ENCODE measurements at places on chromosomes 4 and X.

GRCh38 chrX:44970709-44971108 lies 97.7 kb downstream of the KDM6A start:
- no peak for DNase-seq

GRCh38 chrX:15721911-15722310 lies 16.2 kb upstream of the CA5B start:
- DNase-seq: peak; percentile 11

GRCh38 chrX:102345916-102346315 lies 93.9 kb downstream of the NXF2B start:
- peak; percentile 13 for DNase-seq

- no peak for DNase-seq
Observed at GRCh38 chr4:86100539-86101215, 259.2 kb downstream of the MAPK10 start.

GRCh38 chrX:6667048-6667768 lies 132.3 kb upstream of the VCX3A start:
- DNase-seq: no peak

GRCh38 chrX:37474478-37474877 lies 97.0 kb upstream of the LANCL3 start:
- no peak for DNase-seq

- no peak for DNase-seq
Observed at GRCh38 chr4:10015140-10015753, 6.0 kb downstream of the SLC2A9 start.

DNA sequence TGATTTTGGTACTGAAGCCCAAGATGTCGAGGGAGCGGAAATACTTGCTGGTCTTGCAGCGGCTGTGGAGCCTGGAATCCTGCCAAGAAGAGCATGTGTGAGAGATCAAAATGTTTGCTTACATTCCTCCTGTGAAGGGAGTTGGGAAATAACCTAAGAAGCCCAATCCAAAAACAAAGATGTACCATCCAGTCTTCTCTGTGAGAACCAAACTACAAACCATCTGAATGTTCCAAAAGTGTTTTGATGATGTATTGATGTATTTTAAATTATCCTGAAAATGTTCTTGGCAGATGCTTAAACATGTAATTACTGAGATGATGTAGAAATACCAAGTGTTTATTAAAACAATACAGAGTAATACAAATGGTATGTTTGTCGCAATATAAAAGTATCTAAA lies 10.1 kb upstream of the ADH1A start:
- DNase-seq: peak; percentile 86

GRCh38 chr4:130486186-130486585 lies 1390.2 kb downstream of the C4orf33 start:
- no peak for DNase-seq

- DNase-seq: no peak
Observed at GRCh38 chr4:169675825-169676224, 55.4 kb downstream of the CLCN3 start.

DNA sequence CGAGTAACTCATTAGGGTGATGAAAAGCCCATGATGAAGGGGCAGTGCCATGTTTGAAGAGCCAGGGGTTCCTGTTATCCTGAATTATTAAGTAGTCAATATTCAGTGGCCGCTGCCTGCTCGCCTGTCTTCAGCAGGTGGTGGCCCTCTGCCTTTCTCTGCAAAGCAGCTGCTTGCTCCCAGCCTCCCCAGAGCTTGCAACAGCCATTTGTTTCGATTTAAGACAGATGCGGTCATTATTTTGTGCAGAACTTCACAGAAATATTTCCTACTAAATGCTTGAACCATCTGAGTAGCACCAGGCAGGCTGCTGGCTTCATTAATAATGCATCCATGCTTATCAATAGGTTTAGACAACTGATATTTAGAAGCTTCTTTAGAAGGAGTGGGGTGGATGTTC lies 104.3 kb upstream of the TTC29 start:
- DNase-seq: no peak

DNA sequence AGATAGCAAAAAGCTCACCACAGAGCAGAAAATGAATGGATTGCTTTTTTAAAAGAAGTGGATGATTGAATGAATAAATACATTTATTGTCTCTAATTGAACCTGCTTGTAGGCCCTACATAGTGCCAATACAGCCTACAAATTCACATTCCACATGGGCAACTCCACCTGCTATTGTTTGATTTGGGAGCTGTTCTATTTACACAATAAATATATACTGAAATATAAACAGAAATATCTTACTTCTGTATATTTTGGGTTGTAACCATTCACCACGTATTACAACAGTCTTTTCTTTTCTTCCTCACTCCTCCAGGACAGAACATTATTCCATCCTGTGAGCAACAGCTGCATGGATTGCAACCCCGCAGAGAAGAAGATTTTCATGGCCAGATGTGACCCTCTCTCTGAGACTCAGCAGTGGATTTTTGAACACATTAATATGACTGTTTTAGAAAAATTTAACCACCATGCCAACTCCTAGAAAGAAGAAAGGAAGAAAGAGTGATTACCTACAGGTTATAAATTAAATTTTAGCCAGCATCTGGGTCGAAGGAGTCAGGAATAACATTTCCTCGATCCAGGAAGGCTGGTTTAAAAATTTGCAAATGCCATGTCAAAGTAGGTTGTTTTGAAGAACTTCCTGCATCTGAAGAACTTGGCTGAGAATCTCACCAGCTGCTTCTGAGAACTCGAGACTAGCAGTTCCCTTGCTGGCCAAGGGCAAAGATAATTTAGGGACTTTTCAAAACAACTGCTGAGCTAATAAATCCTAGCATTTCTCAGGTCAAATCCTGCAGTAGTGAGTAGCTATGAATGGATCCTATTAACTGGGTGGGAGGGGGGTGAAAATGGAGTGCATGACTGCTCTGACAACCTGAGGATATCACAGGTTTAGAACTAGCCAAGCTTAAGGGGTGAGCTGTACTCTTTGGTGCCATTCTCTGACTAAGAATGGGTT lies 128.7 kb upstream of the GALNT7 start:
- DNase-seq: peak; percentile 18

GRCh38 chr4:113302051-113302450 lies 252.6 kb downstream of the ANK2 start:
- DNase-seq: no peak
